Fibroblast of skin of left quadriceps (primary cell): ENCODE measurements at places on chromosomes 6 and 20.
A peak's percentile ranks its signal among the peaks of the same experiment; 100 is the strongest.

DNA sequence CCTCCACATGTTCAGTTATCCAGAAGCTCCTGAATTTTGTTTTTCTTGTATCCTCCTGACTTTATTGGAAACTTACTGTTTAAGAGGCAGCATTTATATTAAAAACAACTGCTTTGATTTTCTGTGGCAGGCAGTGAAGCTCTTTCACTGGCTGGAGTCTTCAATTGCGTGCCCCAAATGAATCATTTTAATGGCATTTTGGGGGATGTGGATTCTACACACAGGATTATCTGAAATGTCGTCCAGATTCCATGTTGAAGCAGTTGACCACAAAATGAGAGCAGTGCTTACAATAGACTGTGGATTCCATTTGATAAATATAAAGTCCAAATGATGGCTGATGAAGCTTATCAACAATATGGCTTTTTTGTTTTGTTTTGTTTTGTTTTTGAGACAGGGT, 41.0 kb upstream of the HIVEP1 start:
- DNase-seq: peak; percentile 96

GRCh38 chr20:20079102-20079784, 26.9 kb downstream of the CFAP61 start:
- no peak for DNase-seq

GRCh38 chr20:20561172-20561571, 151.3 kb downstream of the RALGAPA2 start:
- no peak for DNase-seq

- DNase-seq: peak; percentile 18
Measured at GRCh38 chr6:10403385-10404106, 11.3 kb downstream of the TFAP2A start.

- DNase-seq: no peak
Measured at GRCh38 chr20:37955511-37955910, 52.6 kb downstream of the VSTM2L start.

DNA sequence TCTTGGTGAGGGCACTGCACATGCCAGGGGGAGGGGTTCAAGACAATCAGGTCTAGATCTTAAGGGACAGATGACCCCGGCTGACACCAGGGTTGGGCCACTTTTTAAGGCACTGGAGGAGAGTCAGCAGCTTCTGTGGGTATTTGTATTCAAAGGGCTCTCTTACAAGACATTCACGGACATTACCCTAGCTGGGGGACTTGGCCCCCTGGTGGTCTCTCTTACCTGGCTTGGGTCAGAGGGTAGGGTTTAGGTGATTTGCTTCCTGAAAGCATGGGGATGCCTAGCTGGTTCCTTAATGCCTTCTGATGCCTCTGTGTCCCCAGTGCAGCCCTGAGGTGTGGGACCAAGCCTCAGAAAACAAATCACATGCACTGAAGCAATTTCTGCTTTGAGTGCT, 354.7 kb downstream of the CDC5L start:
- no peak for DNase-seq

DNA sequence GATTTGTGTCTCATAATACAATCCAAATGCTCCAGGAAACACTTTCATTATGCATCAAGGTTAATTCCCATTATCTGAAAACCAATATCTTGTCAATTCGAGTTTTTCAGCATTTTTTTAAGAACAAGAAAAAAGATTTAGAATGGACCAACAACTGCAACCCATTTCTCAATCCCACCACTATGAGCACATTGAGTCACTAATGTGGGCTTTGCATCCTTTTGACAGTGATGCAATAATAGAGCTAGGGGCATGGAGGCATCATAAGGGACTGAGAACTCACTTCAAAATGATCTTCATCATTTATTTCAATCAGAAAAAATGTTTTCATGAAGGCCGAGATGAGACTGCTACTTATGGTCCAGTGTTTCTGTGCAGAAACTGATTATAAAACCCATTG, 74.8 kb upstream of the DEFB112 start:
- no peak for DNase-seq

- DNase-seq: no peak
Measured at GRCh38 chr6:79694623-79695343, 63.7 kb downstream of the SH3BGRL2 start.

- peak; percentile 75 for DNase-seq
Measured at GRCh38 chr6:157226026-157226625, 97.2 kb downstream of the TMEM242 start.

DNA sequence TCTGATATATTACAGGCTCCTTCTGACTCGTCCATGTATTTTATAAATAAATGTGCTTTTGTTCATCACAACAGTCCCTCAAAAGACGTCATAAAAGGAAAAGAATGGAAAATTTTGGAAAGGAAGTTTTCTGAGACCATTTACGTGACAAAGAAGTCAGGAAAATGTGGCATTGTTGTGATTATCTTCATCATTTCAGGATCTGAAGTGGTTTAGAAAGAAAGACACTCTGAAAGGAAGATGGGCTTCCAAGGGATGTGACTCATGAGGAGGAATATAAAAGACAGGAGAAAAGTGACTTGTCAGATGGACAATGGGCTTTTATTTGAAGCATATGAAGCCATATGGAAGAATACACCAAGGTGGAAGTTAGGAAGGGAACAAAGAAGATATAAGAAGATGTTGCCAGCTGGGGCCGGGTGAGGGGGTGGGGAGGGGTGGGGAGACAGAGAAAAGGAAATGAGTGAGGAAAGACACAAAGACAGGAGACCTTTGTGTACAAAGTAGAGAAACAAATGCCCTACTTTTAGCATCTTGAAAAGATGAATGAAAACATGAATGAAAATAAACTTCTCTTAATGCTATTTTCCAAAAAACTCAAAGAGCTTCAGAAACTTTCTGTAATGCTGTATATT, 190.3 kb upstream of the PREP start:
- DNase-seq: no peak

DNA sequence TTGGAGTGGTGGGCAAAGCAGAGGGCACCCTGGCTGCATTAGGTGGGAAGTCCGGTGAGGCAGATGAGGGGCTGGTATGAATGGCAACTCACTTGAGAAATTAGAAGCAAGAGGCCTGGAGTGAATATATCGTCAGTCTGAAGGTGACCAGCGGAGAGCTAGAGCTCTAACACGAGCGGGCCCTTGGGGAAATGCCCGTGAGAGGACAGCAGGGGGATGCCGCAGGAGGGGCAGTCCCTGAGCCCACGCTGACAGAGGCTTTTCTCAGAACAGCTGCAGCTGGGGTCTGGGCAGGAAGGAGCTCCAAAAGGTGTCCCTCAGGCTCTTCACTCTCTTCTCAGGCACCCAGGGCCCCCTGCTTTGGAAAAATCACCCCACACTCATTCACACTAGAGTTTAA, 32.0 kb upstream of the CD93 start:
- no peak for DNase-seq

GRCh38 chr20:51338692-51339440, 203.7 kb downstream of the NFATC2 start:
- no peak for DNase-seq

GRCh38 chr20:46085179-46085851, 4.4 kb downstream of the NCOA5 start:
- DNase-seq: peak; percentile 21

GRCh38 chr6:7811441-7811840, 85.5 kb downstream of the BMP6 start:
- DNase-seq: no peak

- no peak for DNase-seq
Measured at GRCh38 chr6:86192123-86192522, 549.4 kb upstream of the SYNCRIP start.

DNA sequence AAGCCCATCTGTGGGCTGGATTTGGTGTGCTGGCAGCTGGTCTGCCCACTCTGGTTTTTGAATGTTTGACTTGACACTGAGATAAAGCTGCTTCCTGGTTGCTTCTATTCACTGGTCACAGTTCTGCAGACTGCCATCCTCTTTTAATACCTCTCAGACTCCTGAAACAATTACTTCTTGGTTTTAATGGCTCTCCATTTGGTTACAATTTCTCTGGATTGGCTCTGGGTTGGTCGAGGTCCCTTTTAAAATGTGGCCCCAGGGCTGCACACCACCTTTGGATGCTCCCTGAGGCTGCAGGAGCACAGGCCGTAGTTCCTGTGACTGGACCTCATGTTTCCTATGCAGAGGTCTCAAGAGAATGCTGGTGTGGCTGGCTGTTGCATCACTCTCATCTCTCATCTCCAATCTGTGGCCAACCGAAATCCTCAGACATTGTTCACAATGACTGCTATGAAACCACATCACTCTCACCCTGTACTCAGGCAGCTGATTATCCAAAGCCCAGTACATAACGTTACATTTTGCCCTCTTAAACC, 98.5 kb downstream of the INSM1 start:
- DNase-seq: peak; percentile 49

DNA sequence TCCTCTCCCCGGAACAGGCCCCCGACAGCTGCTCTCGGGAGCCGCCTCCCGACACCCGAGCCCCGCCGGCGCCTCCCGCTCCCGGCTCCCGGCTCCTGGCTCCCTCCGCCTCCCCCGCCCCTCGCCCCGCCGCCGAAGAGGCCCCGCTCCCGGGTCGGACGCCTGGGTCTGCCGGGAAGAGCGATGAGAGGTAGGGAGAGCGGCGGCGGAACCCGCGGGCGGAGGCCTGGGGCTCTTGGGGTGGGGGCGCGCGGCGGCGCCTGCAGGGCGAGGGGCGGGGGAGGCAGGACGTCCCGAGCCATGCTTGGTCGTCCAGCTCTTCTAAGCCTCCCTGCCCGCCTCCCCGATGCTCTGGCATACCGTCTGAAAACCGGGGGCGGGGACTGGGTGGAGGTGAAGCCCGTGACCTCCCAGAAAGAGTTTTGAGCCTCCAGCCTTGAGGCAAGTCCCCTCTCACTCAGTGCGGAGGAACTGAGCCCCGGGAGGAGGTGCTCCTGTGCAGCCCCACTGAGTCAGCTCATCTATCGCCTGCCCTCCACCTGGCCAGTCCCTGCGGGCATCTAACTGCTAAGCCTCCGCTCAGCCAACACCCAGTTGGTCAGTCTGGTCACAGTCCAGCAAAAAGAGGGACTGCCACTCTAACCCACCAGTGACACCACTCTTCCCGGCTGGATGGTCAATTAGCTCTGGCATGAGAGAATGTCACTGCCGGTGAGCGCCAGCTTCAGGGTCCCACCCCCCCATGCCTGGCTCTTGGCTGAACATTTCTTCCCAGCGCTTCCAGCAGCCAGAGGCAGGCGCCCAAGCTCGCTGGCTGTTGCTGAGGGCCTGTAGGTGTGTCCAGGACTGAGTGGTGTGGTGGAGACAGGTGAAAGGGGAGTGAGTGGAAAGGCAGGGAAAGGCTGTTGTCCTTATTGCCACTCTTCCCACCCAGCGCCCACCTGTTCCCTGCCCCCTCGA, 482 bp downstream of the DDR1 start:
- no peak for DNase-seq

- DNase-seq: no peak
Measured at GRCh38 chr6:125503181-125503580, 201.4 kb upstream of the HDDC2 start.

DNA sequence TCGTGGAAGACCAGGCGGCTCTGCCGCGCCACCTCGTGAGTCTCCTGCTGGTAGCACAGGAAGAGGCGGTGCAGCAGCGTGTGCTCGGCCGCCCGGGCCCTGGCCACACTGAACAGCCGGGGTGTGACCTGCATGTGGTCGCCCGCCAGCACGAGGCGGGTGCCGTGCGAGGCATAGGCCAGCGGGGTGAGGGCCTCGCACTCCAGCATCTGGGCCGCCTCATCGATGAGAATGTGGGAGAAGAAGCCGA, 7.0 kb downstream of the HELZ2 start:
- DNase-seq: no peak

DNA sequence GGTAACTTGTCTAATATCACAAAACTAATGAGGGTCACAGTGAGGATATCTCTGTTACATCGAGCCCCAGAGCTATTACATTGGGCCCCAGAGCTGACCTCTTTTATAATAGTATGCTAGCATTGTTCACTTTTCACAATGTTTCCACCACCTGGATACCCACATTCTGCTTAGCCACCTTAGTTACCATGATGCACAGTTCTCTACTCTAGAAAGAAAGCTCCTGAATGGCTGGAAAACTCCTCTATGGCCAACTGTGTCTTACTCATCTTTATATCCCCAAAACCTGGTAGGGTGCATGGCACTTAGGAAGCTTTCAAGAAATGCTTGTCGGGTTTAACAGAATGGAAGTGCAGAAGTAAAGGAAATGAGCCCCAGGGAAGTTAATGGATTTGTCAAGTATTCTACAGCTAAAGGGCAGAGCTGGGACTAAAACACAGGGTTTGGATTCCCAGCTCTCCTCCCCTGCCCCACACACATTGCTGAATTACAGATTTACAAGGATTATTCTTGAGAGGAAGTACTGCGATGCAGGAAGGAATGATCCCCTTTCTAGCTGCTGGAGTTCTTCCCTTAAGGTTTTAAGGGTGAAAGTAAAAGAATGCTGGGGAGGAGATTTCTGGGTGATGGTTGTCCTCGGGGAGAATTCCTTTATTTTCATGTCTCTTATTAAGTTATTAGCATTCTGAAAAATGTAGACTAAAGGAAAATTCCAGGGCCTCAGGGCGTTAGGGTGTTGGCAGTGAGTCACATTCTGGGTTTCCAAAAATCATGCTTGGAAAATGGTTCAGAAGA, 16.1 kb upstream of the HINT3 start:
- no peak for DNase-seq

GRCh38 chr6:31842053-31842452, 14.5 kb downstream of the HSPA1B start:
- no peak for DNase-seq

GRCh38 chr6:1542764-1543163, 67.0 kb upstream of the FOXC1 start:
- DNase-seq: no peak

DNA sequence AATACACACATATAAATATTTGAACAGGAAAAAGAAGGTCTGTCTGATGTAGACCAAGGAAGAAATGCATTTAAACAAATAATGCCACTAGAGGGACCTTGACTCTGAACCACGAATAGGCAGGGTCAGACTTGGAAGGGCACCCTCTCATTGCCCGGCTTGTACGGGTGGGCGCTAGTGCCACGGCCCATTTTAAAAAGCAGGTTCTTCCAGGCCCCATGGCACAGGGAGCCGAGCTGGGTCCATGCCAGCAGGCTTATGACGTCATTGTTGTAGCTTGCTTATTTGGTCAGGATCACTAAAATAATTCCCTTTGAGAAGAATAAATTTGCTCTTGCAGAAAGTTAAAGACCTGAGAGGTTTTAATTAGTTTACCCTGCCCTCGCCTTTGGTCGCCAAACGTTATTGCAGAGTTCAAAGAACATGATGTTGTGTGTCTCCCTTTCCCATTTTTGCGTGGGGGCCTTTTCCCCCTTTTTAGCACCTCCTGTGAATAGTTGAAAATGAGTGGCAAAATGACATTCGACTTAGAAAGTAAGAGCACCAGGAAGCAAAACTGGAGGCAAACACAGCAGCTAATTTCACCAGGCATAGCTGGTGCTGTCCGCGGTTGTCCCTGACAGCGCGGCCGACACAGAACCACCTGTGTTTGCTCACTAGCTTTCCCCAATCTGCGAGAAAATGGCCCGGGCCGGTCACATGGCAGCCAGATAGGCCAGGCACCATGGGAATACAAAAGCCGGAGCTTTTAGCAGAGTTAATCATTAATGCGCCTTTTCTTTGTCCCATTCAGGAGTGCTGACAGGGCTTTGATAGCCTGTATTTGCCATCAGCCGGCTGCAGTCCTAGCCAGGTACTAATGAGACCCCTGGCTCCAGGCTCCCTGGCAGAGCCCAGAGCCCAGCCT, 93.8 kb downstream of the FOXA2 start:
- no peak for DNase-seq

GRCh38 chr6:55497694-55498093, 81.3 kb downstream of the HMGCLL1 start:
- DNase-seq: no peak
